ENCODE measurements at places on chromosomes 7 and 10.

- no peak for DNase-seq
Measured at GRCh38 chr10:89426230-89426868, 12.0 kb downstream of the IFIT5 start.

GRCh38 chr10:129459762-129460539, 7.1 kb upstream of the MGMT start:
- DNase-seq = no peak

DNA sequence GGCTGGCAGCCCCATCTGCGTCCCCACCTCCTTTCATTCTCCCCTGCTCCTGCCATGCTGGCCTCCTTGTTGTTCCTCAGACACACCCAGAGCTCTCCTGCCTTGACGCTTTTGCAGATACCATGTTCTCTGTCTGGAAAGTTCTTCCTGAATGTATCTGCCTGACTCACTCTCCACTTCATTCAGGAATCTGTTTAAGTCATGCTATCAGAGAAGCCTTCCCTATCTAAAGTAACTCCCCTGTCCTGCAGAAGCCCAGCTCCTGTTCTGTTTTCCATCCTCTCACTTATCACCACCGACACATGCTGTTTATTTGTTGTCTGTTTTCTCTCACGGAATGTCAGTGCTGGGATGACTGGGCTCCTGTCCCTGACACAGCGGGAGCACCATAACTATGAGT, 82.0 kb downstream of the AFAP1L2 start:
- no peak for DNase-seq

- DNase-seq = no peak
Measured at GRCh38 chr10:62815381-62816075, 638 bp downstream of the EGR2 start.

GRCh38 chr7:15801041-15801440, 114.6 kb upstream of the MEOX2 start:
- DNase-seq = no peak

DNA sequence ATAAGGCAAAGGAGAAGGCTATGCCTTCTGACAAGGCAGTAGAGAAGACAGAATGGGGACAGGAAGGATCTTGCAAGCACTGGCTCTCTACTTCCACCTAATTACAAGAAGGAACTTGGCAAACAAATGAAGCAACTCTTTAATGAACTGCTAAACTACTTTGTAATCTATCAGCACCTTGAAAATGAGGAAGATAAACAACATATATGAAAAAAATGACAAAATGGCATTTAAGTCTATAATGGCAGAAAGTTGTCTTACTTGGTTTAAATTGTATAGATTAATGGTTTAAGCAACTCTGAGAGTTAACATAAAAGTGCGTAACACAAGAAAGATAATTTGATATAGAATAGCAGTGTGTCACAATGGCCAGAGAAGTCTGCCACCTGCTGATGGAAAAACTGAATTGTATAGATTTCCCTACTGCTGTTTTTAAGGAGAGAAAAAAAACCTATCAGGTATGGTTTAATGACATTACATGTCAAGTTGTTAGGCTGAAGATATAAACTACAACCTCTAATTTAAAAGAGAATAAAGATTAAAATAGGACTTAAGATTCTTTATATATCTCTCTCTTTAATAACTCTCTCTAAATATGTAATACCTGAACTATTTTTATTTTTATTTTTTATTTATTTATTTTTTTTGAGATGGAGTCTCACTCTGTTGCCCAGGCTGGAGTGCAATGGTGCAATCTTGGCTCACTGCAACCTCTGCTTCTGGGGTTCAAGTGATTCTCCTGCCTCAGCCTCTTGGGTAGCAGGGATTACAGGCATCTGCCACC, 11.8 kb downstream of the NT5C3A start:
- no peak for DNase-seq

- DNase-seq = no peak
Measured at GRCh38 chr10:88152728-88153133, 289.3 kb downstream of the PTEN start.

DNA sequence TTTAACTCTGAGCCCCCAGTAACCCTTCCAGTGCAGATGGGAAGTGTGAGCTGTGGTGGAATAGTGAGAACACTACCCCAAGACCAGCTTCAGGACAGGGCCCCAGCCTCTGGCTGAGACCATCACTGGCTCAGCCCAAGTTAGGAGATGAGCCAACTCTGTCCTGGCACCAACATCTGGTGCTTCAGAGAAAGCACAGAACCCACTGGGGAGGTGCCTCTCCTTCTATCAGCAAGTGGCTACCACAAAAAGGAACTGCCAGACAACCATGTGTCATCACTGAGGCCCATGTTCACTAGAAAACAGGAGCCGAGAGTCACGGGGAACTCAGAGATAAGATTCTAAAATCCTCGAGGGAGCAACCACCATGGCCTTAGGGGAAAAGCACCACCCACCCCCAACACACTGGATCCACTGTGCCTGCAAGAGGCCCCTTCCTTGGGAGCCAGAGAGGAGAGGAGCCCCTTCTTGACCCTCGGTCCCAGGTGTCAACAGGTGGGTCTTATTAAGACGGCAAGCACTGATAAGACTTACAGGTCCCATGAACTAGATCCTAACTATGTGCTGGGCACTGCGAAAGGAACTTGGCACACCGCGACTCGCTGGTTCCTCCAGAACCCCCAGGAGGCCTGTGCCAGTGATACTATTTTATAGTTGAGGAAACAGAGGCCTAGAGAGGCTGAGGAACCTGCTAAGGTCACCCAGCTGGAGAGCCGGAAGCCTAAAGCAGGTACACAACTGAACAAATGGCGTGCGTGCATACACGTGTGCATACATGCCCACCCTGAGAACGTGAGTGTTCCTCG, 102.7 kb downstream of the FAM53B start:
- no peak for DNase-seq

GRCh38 chr10:42783181-42783549, 570 bp downstream of the BMS1 start:
- no peak for DNase-seq

DNA sequence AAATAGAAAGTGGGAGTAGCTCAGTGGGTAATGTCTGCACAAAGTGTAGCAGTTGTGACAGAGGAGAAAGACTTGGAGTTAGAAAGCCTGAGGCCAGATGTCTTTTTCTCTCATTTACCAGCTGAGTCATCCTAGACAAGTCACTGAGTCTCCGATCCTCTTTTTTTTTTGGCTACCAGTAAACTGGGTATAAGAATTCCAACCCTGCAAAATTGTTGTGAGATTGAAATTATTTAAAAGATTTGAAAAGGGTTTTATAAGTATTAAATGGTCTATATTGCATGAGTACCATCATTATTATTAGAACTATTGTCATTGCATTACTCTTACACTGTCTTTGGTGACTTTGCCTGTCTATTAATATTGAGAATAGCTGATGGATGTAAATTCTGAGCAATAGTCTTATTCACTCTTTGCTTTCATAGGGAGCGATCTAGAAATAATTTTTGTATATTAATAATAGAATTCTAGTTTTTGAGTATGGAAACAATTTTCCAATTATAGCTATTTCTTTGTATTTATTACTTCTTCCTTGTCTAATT, 74.0 kb downstream of the ARID5B start:
- no peak for DNase-seq

DNA sequence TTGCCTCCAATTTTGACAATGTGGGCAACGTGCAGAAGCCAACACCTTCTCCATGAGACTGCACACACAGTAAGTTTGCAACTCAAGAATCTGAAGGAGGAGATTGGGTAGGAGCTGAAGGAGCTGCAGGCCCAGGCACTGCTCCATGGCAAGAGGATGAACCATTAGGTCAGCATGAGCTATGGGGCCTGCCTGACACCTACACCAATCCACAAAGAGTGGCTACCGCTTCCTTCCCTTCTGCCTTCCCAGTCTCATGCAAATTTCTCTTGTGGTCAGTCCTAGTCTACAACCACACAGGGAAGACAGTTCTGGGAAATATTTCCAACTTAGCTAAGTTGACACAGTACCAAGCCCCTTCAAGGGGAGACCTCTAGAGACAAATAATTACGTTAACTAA, 142.0 kb upstream of the ADO start:
- no peak for DNase-seq

DNA sequence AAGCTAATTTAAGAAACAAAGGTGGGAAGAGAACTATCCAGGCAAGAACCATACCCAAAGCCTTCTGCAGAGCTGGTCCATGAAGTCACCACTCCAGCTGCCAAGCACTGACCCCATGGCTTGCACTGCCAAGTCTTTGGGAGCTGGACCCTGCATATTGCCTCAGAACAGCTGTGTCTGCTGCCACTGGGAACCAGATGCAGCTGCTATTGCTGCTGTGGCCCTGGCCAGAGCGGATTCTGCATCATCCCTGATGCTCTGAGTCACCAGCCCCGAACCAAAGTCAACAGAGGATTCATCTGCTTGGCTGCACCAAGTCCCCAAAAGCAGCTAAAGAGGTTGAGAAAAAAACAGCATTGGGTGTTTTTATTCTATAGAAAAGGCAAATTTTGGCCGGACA, 39.2 kb upstream of the GSAP start:
- DNase-seq = no peak

GRCh38 chr10:77196614-77197013, 441.0 kb downstream of the KCNMA1 start:
- no peak for DNase-seq

DNA sequence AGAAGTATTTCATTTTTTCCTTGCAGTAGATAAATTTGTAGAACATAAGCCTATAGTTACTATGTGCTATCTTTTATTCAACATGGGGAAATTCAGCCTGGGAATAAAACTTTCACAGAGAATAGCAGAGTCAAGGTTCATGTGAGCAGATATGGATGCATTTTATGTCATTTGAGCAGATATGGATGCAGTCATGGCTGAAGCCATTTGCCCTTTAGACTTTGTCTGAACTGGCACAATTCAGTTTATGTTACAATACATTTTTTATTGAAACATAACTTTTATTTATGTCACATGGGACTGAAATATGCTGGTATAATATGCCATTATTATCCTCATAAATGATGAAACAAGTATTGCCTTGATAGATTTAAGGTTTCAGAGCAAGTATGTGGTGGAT, 231.1 kb downstream of the CACNA2D1 start:
- no peak for DNase-seq

DNA sequence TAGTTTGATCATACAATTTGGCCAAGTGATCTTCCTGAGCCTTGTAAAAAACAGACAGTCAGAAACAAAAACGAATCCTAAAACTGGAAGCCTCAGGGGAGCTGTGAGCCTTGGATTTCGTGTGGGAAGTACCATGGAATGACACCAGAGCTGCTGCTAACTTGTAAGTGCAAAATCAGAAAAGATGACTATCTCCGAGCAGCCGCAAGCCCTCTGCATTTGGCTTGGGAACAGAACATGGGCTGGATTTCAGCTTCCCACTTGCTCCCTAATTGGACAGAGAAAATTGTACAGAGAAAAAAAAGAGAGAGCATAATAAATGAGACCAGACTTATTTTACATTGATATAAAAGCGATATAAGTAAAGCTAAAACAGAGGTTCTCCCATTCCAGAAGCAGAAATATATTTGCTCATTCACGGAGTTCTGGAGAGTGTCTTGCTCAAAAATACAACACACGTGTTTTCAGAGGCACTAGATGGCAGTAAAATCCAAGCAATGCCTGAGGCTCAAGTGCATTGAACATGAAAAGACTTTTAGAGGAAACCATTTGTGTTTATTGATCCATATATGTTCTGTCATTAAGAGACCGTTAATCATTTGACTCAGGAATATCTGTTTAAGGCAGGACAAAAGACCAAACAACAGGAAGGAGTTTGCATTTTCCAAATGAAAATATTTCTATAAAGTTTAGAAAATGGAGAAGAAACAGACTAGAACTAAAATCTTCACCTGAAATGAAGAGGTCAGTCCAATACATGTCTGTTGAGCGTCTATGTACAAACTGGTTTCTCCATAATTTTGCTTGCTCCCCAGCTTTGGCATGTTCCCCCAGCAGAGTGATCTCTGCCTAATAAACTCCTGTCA, 78.3 kb upstream of the SLC26A5 start:
- no peak for DNase-seq

DNA sequence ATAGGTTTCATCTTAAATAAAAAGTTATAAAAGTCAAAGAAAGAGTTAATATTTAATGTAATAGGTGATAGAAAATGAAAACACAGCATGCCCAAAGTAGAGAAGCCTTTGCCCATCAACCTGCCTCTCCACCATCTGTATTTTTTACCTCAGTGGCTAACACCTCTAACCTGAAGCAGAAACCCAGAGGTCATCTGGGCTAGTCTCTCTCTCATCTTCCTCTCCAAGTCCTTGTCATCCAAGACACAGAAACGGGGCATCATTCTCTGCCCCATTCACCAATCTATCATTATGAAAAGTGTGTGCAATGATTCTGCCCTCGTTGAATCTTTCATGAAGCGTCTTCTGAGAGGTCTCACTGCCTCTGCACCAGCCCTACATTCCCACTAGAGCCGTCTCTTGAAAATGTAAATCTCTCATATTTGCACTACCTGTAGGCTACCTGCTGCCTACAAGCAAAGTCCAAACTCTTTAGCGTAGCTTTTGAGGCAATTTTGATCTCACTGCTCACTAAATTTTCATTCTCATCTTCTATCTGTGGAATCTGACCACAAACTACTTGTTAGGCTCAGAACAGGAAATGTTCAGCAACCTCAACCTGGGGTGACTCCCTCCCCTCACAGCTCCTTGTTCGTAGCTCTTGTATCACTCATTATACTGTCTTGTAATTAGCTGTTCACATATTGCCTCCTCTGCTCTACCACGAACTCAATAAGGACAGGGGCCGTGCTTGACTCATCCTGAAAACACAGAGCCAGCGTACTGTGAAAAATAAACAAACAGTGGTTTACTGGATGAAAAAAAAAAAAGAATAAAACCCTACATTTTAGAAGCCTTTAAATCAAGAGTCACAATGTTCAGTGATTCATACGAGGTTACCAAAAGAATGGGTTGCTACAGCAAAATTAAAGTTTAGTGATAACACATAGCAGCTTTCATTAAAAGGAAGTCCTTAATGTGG, 83.1 kb downstream of the CTNNA3 start:
- peak; percentile 24 for DNase-seq

GRCh38 chr7:145151676-145152075, 315.8 kb upstream of the TPK1 start:
- no peak for DNase-seq

DNA sequence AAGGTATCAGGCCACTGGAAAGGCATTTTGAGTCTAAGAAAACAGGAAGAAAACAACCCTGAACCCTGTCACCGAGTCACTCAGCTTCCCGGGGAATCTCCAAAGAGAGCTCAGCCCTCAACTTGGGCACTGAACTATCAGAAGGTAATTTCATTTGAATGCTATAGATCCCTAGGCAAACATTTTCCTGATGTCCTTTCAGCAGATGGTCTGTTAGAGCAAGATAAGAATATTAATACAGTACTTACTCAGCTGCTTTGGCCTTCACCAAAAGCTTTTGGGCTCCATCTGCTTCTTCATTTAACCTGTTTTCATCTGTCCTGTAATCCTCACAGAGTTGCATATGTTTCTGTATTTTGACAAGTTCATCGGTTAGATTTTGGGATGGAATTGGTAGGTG, 34.2 kb upstream of the LAMB1 start:
- no peak for DNase-seq

Measured in activated CD4-positive, CD25-positive, alpha-beta regulatory T cell treated with anti-CD3 and anti-CD28 coated beads, Interleukin-2, amount 50 U/mL, for 16 hours (primary cell).